ENCODE measurements at places on chromosomes 5 and 9.

GRCh38 chr5:141914199-141914743 is 9.4 kb upstream of the DELE1 start:
- no peak for DNase-seq

DNA sequence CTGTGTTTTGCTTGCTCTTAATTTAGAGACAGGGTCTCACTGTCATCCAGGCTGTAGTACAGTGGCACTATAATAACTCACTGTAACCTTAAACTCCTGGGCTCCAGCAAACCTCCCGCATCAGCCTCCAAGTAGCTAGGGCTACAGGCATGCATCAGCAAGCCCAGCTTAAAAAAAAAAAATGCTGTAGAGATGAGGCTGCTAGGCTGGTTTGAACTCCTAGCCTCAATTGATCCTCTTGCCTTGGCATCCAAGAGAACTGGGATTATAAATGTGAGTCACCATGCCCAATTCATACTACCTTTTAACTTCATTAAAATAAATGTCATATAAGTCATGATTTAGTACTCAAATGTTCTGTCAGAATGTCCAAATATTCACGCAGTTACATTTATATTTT is 2195.7 kb upstream of the C9orf72 start:
- no peak for DNase-seq

- no peak for DNase-seq
Measured at GRCh38 chr9:112274600-112274999, 58.8 kb downstream of the PTBP3 start.

GRCh38 chr5:105898183-105898582 is 1772.6 kb downstream of the EFNA5 start:
- no peak for DNase-seq

DNA sequence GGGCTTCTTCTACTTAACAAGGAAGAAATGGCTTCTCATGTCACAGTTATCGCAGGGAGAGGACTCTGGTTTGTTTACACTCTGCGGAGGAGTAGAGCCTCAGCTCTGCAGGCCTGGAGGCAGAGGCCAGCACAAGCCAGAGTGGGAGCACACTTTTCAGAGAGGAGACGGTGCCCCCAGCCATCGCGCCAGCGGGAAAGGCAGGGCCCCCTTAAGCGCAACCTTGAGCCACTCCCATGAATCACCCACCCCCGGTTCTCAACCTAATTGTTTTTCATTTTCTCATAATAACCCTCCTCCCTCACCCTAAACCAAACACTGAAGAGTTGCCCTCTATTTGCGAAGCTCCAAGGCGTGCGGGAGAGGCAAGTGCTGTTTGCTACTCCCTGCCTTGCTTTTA is 208.4 kb upstream of the TBCA start:
- no peak for DNase-seq

- no peak for DNase-seq
Measured at GRCh38 chr9:34490760-34491159, 32.0 kb downstream of the ENHO start.

DNA sequence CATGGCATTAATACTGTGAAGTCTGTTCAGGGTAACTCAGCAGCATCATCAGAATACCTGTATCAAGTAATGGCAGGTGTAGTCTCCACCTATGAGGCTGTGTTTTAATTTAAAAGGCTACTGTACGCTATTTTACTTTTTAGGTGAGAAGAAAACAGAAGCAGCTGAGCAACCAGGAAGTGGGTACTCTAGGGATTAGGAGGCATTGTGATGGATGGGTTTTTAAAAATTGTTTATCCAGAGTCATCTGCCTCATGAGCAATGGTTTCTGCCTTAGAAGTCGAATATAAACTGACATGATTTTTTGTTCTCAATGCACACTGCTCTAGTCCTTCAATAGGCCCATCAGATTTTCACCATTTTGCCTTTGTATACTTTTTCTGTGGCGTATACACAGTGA is 42.6 kb downstream of the PSIP1 start:
- no peak for DNase-seq

GRCh38 chr5:149639737-149640136 is 58.4 kb downstream of the ARHGEF37 start:
- DNase-seq = no peak

- DNase-seq = no peak
Measured at GRCh38 chr5:134545070-134545868, 19.8 kb downstream of the JADE2 start.

GRCh38 chr5:115816226-115817081 is at the start of gene CDO1:
TSS of gene CDO1 (minus strand) at chr5:115816659. CDS start at chr5:115816397, 262 bp downstream.
- DNase-seq = no peak

GRCh38 chr5:120108586-120109248 is 355.4 kb upstream of the PRR16 start:
- DNase-seq = no peak

DNA sequence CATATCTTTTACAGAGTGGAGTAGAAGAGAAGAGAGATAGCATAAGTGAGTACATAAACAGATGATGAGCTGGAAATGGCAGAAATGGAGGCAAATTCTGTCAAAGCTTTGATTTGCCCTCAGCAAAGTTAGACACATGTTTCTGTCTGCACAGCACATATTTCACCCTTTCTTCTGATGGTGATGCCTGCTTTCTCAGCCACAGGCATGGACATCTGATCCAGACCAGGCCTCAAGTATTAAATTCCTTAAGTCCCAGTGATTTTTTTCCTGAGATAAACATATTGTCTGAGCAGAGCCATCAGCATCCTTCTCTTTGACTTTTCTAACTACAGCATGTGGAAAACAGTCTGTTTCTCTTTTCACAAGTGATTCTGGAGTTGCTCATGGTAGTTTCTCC is 409.8 kb downstream of the MAN2A1 start:
- DNase-seq = no peak

- DNase-seq = no peak
Measured at GRCh38 chr5:138640646-138641254, 65.5 kb upstream of the HSPA9 start.

GRCh38 chr9:114723931-114724330 is 41.9 kb upstream of the TEX48 start:
- no peak for DNase-seq

- no peak for DNase-seq
Measured at GRCh38 chr5:115336201-115336720, 39.8 kb upstream of the CCDC112 start.

DNA sequence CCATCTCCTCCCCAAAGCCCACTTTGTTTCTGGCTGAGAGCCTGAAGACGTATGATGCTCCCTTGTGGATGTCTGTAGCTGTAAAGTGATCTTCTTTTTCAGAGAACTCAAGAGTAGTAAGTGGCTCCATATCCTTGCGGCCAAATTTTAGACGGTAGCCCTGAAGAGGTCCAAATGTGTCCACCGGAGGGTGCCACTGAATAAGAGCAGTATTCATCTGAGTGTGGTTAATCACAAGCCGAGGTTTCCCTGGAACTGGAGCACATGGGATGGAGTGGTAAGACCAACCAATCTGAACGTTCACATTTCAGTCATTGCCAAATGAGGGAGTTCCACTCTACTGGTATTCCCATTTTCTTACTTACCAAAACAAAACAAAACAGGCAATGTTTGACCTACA is 686.5 kb upstream of the DMAC1 start:
- no peak for DNase-seq

GRCh38 chr5:141641634-141642267 is 5.0 kb downstream of the RELL2 start:
- no peak for DNase-seq

- no peak for DNase-seq
Measured at GRCh38 chr9:81472701-81473100, 216.6 kb downstream of the TLE1 start.

Data from D721Med (cell line).